ENCODE measurements at places on chromosomes 16 and 17.

DNA sequence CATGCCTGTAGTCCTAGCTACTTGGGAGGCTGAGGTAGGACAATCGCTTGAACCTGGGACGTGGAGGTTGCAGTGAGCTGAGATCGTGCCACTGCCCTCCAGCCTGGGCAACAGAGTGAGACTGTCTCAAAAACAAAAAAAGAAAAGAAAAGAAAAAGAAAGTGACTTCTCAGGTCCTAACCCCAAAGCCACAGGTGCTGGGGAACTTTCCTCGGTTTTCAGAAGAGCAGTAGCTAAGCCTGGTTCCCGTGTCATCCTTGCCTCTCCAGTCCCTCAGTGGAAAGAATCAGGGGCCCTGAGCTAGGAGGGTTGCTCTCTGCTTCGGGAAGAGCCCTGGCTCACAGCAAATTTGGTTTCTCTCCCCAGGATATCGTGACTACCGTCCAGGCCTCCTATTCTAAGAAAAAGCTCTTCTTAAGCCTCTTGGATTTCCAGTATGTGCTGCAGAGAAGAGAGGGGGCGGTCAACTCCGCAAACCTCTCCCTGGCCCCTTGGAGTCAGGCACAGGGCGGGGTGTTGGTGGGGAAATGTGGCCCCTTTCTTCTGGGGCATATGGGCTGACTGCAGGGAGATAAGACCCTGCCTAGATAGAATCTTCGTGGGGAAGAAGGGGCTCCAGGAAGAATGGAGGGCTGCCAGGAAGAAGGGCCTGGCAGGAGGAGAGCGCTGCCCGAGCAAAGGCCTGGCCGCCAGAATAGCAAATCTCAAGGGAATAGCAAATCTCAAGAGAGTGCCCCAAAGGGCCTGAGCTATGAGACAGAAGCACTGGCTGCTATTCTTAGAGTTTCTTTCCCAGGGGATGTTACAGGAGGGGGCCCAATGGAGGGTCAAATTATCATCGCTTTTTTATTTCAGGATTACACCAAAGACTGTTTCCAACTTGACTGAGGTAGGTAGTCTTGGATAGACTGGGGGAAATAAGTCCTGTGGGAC lies 8.3 kb upstream of the NLRC5 start:
- H3K27me3 ChIP-seq: peaks cover 9% of the 10 kb centered on the region
- no peak overlapping the region for H3K4me3 ChIP-seq
- peak overlapping the region; percentile 52 for H3K27ac ChIP-seq
- H3K4me1 ChIP-seq: no peaks in the 10 kb centered on the region
- no peak for DNase-seq
- H3K36me3 ChIP-seq: no peaks in the 10 kb centered on the region

DNA sequence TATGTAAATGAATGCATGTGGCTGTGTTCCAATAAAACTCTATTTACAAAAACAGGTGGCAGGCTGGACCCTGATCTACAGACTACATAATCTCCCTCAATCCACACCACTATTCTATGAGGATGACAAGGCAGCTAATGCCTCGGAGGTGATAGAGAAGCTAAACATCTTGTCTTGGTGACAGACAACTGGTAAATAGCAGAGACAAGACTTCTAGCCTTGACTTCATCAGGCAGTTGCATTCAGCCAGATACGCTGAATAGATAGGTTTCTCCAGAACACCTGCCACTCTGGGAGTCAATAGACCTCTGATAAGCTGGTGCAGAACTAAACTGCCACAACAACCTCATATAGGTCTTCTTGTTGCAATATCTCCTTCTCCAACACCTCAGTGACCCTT lies 3.3 kb downstream of the ATPAF2 start:
- H3K36me3 ChIP-seq: no peaks in the 10 kb centered on the region
- H3K4me3 ChIP-seq: peak overlapping the region; percentile 32
- no peak for DNase-seq
- no peak overlapping the region for H3K27ac ChIP-seq
- peaks cover 40% of the 10 kb centered on the region for H3K4me1 ChIP-seq

GRCh38 chr16:82082543-82083244 lies 47.6 kb downstream of the HSD17B2 start:
- H3K36me3 ChIP-seq: peaks cover 3% of the 10 kb centered on the region
- H3K27ac ChIP-seq: no peak overlapping the region
- DNase-seq: no peak
- peaks cover 18% of the 10 kb centered on the region for H3K27me3 ChIP-seq

- H3K36me3 ChIP-seq: no peaks in the 10 kb centered on the region
- H3K4me1 ChIP-seq: peaks cover 12% of the 10 kb centered on the region
- no peak for DNase-seq
- H3K4me3 ChIP-seq: no peak overlapping the region
- H3K27ac ChIP-seq: no peak overlapping the region
- H3K27me3 ChIP-seq: no peaks in the 10 kb centered on the region
These were observed 171.2 kb upstream of the ZFHX3 start for GRCh38 chr16:73219176-73219575.

- H3K27me3 ChIP-seq: peaks cover 51% of the 10 kb centered on the region
- no peak for DNase-seq
- no peak overlapping the region for H3K4me3 ChIP-seq
- H3K27ac ChIP-seq: no peak overlapping the region
- H3K36me3 ChIP-seq: no peaks in the 10 kb centered on the region
These were observed 70.8 kb downstream of the GPR139 start for GRCh38 chr16:20002936-20003335.

DNA sequence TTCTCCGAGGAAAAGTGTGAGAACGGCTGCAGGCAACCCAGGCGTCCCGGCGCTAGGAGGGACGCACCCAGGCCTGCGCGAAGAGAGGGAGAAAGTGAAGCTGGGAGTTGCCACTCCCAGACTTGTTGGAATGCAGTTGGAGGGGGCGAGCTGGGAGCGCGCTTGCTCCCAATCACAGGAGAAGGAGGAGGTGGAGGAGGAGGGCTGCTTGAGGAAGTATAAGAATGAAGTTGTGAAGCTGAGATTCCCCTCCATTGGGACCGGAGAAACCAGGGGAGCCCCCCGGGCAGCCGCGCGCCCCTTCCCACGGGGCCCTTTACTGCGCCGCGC lies at the start of gene ERBB2:
ERBB2 (plus strand) TSS at position 247 of the 330 bp plus-strand sequence. CDS start 175 bp downstream, outside the sequence.
- H3K27ac ChIP-seq: peak within 1 kb of the TSS; percentile 93
- peaks cover 74% of the 10 kb centered on the region for H3K4me1 ChIP-seq
- no peaks in the 10 kb centered on the region for H3K36me3 ChIP-seq
- peaks cover 3% of the 10 kb centered on the region for H3K27me3 ChIP-seq

- H3K36me3 ChIP-seq: peaks cover 2% of the 10 kb centered on the region
- H3K27me3 ChIP-seq: no peaks in the 10 kb centered on the region
- no peaks in the 10 kb centered on the region for H3K4me1 ChIP-seq
These were observed 4.6 kb upstream of the ZFHX3 start for GRCh38 chr16:73052576-73052975.

DNA sequence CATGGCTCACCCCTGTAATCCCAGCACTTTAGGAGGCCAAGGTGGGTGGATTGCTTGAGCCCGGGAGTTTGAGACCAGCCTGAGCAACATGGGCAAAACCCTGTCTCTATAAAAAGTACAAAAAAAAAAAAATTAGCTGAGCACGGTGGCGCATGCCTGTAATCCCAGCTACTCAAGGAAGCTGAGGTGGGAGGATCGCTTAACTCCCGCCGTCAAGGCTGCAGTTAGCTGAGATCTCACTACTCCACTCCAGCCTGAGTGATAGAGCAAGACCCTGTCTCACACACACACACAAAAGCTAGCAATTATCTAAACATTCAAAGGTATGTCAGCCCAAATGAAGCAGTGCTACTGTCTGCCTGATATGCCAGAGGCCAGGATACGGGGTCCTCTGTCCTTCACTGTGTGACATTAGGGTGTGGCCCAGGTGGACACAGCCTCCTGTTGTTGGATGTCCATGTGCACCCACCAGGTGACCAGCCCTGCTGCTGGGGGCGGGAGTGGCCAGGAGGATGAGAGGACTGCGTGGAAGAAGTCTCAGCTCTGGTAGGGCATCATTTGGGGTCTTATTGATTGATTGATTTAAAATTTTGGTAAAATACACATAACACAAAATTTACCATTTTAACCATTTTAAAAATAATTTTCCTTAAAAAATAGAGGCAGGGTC lies 3.9 kb downstream of the NLRC3 start:
- H3K27ac ChIP-seq: no peak overlapping the region
- H3K27me3 ChIP-seq: no peaks in the 10 kb centered on the region
- no peak overlapping the region for H3K4me3 ChIP-seq
- DNase-seq: no peak

- H3K36me3 ChIP-seq: peaks cover 2% of the 10 kb centered on the region
- no peak for DNase-seq
- H3K27ac ChIP-seq: no peak overlapping the region
- no peaks in the 10 kb centered on the region for H3K27me3 ChIP-seq
These were observed 21.6 kb downstream of the ZNF276 start for GRCh38 chr16:89742948-89743347.

GRCh38 chr16:51355195-51355594 lies 204.1 kb upstream of the SALL1 start:
- H3K27me3 ChIP-seq: no peaks in the 10 kb centered on the region
- no peak for DNase-seq
- no peak overlapping the region for H3K27ac ChIP-seq
- H3K36me3 ChIP-seq: no peaks in the 10 kb centered on the region
- no peak overlapping the region for H3K4me3 ChIP-seq

- H3K27me3 ChIP-seq: no peaks in the 10 kb centered on the region
- no peaks in the 10 kb centered on the region for H3K36me3 ChIP-seq
- no peak for DNase-seq
- H3K4me3 ChIP-seq: no peak overlapping the region
These were observed 62.4 kb downstream of the PECAM1 start for GRCh38 chr17:64328036-64328858.

DNA sequence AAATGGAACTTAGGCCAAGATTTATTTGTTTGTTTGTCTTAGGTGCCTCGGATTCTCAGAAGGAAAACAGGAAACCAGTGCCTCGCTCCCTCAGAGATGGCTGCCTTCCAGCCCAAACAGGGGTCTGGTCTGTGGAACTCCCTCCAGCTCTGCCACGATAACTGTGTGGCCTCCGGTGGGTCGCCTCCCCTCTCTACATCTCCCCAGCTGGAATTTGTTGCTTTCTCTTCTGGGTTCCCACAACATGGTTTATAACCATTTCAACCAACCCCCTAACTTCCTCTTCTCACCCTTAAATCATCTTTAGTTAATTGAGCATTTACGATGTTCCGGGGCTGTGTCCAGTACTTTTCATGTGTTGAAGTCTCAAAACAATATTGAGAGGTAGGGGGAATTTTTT lies 30.9 kb upstream of the PLLP start:
- DNase-seq: no peak
- peaks cover 4% of the 10 kb centered on the region for H3K4me1 ChIP-seq
- H3K27me3 ChIP-seq: peaks cover 11% of the 10 kb centered on the region
- no peaks in the 10 kb centered on the region for H3K36me3 ChIP-seq
- H3K4me3 ChIP-seq: no peak overlapping the region

DNA sequence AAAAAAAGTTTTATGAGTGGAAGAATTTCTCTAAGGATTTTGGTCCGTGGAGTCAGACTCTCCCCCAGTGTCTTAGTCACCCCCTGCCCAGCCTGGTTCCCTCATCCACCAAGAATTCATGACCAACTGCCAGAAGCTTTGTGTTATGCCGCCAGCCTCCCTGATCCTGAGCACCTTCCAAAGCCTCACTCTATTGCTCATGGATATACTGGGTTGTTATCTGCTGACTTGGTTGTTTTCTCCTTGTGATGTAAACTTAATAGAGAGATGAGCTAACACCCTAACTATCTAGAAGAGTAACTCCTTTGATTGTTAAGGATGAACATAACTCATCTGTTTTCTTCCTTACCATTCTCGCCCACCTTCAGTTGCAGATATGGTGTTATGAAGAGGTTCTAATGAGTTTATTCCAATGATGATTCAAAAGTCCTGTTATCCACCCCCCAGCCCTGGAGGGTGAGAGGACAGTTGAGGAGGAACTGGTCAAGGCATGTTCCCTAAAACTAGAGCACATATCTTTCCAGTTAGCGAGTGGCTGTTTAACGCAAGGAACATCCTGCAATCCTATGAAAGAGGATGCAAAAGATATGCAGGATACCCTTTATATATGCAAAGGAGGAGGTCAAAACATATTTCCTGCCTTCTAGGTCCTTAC lies 1.5 kb upstream of the PSMD3 start:
- H3K27ac ChIP-seq: no peak overlapping the region
- DNase-seq: no peak
- H3K4me1 ChIP-seq: peaks cover 24% of the 10 kb centered on the region
- H3K4me3 ChIP-seq: peak overlapping the region; percentile 88
- peaks cover 25% of the 10 kb centered on the region for H3K27me3 ChIP-seq

GRCh38 chr17:5675625-5676421 lies 91.5 kb upstream of the NLRP1 start:
- H3K4me1 ChIP-seq: peaks cover 7% of the 10 kb centered on the region
- H3K36me3 ChIP-seq: no peaks in the 10 kb centered on the region
- H3K4me3 ChIP-seq: no peak overlapping the region
- H3K27me3 ChIP-seq: peaks cover 13% of the 10 kb centered on the region
- no peak overlapping the region for H3K27ac ChIP-seq

GRCh38 chr17:37446027-37446426 lies 39.3 kb downstream of the TADA2A start:
- H3K36me3 ChIP-seq: peaks cover 6% of the 10 kb centered on the region
- no peaks in the 10 kb centered on the region for H3K27me3 ChIP-seq
- H3K4me1 ChIP-seq: peaks cover 5% of the 10 kb centered on the region
- no peak for DNase-seq

- peaks cover 8% of the 10 kb centered on the region for H3K4me1 ChIP-seq
- peaks cover 3% of the 10 kb centered on the region for H3K36me3 ChIP-seq
- no peak overlapping the region for H3K4me3 ChIP-seq
- DNase-seq: no peak
These were observed 30.7 kb upstream of the MED9 start for GRCh38 chr17:17445925-17446665.

- H3K4me1 ChIP-seq: no peaks in the 10 kb centered on the region
- H3K4me3 ChIP-seq: no peak overlapping the region
- no peak overlapping the region for H3K27ac ChIP-seq
- DNase-seq: no peak
- H3K27me3 ChIP-seq: peaks cover 17% of the 10 kb centered on the region
- H3K36me3 ChIP-seq: no peaks in the 10 kb centered on the region
These were observed 14.5 kb upstream of the OR1E2 start for GRCh38 chr17:3448059-3448665.

DNA sequence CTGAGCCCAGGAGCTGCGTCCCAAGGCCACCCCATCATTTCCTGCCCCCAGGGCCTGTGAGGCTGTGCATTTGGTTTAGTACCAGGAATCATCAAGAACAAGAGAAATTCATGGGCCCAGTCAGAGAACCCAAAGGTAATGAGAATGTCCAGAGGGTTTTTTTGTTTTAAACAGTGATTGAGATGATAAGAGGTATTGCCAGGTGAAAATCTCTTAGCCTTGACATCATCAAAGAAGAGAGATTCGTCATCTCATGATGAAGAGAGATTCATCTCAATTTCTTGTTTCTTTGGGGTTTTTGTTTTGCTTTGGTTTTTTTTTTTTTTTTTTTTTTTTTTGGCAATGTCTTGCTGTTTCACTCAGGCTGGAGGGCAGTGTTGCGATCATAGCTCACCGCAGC lies 170.6 kb upstream of the CACNG5 start:
- H3K4me3 ChIP-seq: no peak overlapping the region
- no peak for DNase-seq
- no peaks in the 10 kb centered on the region for H3K27me3 ChIP-seq
- no peak overlapping the region for H3K27ac ChIP-seq
- peaks cover 10% of the 10 kb centered on the region for H3K36me3 ChIP-seq
